Stimulated activated CD8-positive, alpha-beta memory T cell treated with anti-CD3 and anti-CD28 coated beads, Interleukin-7, amount 100 ng/mL, for 4 hours (primary cell): ENCODE measurements at places on chromosomes 6 and 20.

GRCh38 chr6:73216859-73217258, 8.4 kb downstream of the KHDC1L start:
- no peak for DNase-seq

GRCh38 chr6:44263354-44264100, 1.8 kb downstream of the NFKBIE start:
- DNase-seq = no peak

GRCh38 chr6:3318821-3319540, 60.2 kb downstream of the PSMG4 start:
- no peak for DNase-seq

- no peak for DNase-seq
These were observed 106.9 kb downstream of the FAM50B start for GRCh38 chr6:3956054-3956453.

GRCh38 chr6:133804265-133804664, 84.6 kb upstream of the TCF21 start:
- no peak for DNase-seq

- DNase-seq = peak; percentile 64
These were observed 2.9 kb upstream of the RAB22A start for GRCh38 chr20:58306421-58307261.

DNA sequence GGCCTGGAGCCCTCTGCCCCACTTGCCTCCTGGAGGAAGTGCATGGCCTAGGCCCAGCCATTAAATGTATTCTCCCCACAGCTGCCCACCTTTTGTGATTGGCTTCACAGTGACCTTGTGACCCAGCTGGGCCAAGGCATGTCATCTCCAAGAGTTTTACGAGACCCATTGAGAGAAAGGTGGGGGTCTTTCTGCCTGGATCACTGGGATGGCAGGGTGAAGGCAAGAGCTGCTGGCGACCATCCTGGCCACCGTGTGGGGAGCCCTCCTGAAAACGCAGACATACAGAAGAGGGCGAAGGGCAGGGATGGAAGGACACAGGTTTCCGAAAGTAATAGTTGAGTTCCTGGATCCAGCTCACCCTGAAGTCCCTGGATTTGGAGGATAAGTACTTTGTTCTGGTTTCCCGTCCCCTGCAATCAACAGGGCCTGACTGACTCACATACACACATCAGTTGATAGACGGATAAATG, 12.3 kb upstream of the SPO11 start:
- no peak for DNase-seq

DNA sequence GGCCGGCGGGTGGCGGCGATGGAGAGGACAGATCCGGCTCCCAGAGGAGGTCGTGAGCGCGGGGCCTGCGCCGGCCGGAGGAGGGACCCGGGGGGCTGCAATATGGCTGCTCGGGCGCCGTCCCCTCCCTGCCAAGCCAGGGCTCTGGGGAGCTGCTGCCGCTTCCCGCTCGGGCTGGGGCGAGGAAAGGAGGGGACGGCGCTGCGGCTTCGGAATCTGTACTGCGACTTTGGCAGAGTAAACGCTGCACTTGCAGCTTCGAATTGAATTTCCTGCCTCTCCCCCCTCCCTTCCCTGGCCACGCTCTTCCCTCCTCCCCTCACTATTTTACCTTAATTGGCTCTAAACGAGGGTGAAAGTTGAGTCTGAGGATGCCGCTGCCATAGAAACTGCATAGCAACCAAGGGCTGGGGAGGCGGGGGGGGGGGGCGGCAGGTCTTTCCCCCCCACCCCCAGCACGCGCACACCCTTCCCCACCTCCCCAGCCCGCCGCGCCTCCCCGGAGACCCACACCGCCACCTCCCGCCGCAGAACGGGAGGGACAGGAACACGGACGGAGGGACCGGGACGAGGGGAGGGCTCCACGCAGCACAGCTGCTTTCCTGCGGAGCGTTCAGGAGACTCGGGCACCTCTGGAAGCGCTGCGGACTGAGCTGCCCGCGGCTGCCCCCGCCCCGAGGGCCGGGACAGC, 93.9 kb downstream of the RNASET2 start:
- peak; percentile 4 for DNase-seq

DNA sequence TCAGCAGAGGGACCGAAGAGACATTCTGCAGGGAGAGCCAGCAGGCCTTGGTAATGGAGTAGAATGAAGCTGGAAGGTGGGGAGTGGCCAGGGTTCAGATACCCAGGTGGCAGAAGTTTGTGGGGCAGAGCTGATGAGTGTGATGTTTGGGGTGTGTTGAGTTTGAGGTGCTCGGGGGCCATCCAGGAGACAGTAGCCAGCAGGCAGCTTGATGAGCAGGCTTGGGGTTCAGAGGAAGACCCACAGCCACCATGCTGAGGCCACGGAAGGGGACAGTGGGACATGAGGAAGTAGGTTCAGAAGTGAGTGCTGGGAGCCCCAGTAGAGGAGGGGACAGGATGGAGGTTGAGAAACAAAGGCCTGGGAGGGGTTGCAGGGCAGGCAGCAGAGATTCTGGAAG, 11.1 kb upstream of the FOXS1 start:
- DNase-seq = no peak

- no peak for DNase-seq
These were observed 142.5 kb upstream of the SPACA1 start for GRCh38 chr6:87905101-87905641.
